ENCODE measurements at places on chromosomes 5 and 9.

DNA sequence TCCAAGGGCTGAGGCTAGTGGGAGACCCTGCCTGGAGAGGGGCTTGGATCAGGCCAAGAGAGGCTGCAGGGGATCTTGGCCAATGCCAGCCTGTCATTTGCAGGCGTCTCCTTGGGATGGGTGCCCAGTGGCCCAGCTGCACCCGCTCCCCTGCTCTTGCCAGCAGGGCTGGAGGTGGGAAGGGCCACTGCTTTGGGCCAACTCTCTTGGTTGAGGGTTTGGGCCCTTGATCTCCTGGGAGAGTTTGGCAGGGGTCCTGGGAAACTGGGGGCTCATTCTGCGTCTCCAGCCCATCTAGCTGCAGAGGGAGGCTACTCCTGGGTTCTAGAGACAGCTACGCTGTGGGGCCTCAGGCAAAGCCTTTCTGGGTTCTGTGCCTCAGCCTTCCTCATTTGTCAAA is 10.5 kb downstream of the PSD2 start:
- DNase-seq, result no peak

DNA sequence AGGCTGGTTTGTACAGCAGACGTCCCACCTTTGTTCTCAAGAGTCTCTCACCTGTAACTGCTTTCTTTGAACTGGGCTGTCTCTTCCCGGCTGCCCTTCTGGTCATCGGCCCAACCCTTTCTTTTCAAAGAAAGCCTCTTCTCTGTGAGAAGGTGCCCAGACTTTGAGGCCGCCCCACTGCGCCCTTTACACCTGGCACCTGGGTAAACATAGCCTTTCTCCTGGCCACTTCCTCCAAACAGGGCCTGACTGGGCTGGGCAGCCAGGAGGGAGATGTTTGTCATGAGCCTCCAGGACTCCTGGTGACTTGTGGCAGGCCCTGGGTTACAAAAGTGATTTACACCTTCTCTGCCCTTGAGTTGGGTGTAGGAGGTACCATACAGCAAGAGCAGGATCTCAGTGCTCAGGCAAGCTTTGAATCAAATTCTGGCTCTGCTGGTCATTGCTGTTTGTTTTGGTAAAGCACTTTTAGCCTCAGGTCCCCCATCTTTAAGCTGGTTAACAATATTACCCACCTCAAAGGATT is 127.2 kb upstream of the CXCL14 start:
- no peak for DNase-seq

- no peak for DNase-seq
Measured at GRCh38 chr5:133610489-133611356, 1.6 kb downstream of the FSTL4 start.

GRCh38 chr5:141494761-141495452 is 6.0 kb downstream of the PCDHGC5 start:
- no peak for DNase-seq
